ENCODE measurements at places on chromosomes 12 and 14. TPM values are rescaled to one million over a fixed set of nuclear protein-coding genes. Genes with fewer than 3 reads are reported as not detected.

Gene C12orf42
- total RNA-seq = 0.27 TPM

Gene ZDHHC22
- not detected for total RNA-seq

Gene APOF
- not detected for total RNA-seq

Gene SLC10A1
- not detected for total RNA-seq

Gene YEATS4
- 28.5 TPM for total RNA-seq

Gene PTPN6
- 403 TPM for total RNA-seq

Gene KRT85
- not detected for total RNA-seq

Gene R3HDM2
- 35.8 TPM for total RNA-seq

Gene TSFM
- total RNA-seq = 15.6 TPM

Gene RFX4
- total RNA-seq = not detected

Gene SDR9C7
- not detected for total RNA-seq

Gene FOXN4
- total RNA-seq = under 0.01 TPM

Gene A2ML1
- under 0.01 TPM for total RNA-seq

Gene MEG3
- 22.4 TPM for total RNA-seq

Gene KRT82
- not detected for total RNA-seq

Gene FKBP4
- 34.2 TPM for total RNA-seq

Gene HELB
- total RNA-seq = 7.3 TPM

Gene PROX2
- 0.27 TPM for total RNA-seq

Gene FAR2
- 40.4 TPM for total RNA-seq

Gene AMHR2
- total RNA-seq = 4.6 TPM

Gene STAC3
- 1.1 TPM for total RNA-seq

Gene RNASE7
- not detected for total RNA-seq

Gene IL22
- not detected for total RNA-seq

Gene MORN3
- total RNA-seq = 0.54 TPM

Gene GSC
- not detected for total RNA-seq

Gene CTSG
- 7.5 TPM for total RNA-seq

Gene PCED1B
- total RNA-seq = 0.54 TPM

Gene TIGAR
- total RNA-seq = 2.4 TPM

Gene CCDC175
- total RNA-seq = 0.54 TPM

Gene GPR135
- 3.0 TPM for total RNA-seq

Gene RHOJ
- total RNA-seq = not detected

Gene HPD
- total RNA-seq = not detected

Gene DNAI7
- total RNA-seq = 0.54 TPM

Gene KRT80
- total RNA-seq = under 0.01 TPM

Gene GYS2
- not detected for total RNA-seq

Gene FAM186B
- total RNA-seq = 0.27 TPM

Gene SLC5A8
- not detected for total RNA-seq

Gene TEX52
- total RNA-seq = under 0.01 TPM

Gene PMCH
- not detected for total RNA-seq

Gene DHRS2
- total RNA-seq = under 0.01 TPM

Gene CLEC4E
- not detected for total RNA-seq

Gene SLC17A8
- not detected for total RNA-seq

Gene KLHL33
- total RNA-seq = 0.27 TPM

Data from hematopoietic multipotent progenitor cell (in vitro differentiated cells).